ENCODE measurements at places on chromosomes 12 and 14.

DNA sequence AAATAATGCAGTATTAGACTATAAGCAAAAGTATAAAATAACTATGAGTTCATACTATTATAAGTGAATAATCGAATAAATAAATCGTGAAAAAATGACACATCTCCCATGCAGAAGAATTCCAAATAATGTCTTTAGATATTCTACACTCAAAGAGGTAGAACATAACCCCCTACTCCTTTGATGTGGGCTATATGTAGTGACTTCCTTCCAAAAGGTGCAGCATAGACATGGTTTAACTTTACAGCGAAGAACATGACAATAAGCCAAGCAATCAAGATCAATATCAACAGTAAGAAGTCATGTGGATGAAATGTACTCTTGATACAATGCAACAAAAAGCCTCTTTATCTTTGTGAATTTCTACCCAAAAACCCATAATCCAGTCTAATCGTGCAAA lies 46.0 kb upstream of the HIF1A start:
- no peak for DNase-seq

- DNase-seq = no peak
These were observed 5.6 kb downstream of the NAB2 start for GRCh38 chr12:57094208-57095160.

DNA sequence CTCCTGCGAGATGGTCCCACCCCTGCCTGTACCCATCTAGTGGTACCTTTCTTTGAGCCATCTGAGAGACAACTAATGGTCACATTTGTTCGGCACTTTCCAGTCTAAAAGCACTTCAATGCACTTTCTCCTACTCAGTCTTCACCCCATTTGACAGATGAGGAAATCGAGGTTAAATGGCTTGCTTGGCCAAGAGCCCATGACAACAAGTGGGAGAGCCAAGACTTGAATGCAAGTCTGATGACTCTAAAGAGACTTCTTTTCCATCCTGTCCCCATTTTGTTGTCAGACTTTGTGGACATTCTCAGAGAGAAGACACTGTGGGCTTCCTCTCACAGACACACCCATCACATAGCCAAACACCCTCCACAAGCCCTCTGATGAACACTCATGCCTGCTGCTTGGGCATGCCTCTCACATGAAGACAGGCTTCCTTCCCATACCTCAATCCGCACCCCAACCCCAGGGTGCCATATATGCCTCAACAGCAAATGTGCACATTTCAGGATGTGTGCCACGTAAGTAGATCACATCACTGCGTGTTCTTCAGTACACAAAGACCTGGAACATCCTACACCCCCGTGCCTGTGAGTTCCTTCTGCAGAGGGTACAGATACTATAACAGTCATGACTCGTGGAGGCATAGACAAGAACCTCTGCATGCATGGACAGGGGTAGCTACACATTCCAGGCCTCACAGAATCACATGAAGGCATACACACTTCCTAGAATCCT lies 805 bp downstream of the MYH7 start:
- DNase-seq = no peak

DNA sequence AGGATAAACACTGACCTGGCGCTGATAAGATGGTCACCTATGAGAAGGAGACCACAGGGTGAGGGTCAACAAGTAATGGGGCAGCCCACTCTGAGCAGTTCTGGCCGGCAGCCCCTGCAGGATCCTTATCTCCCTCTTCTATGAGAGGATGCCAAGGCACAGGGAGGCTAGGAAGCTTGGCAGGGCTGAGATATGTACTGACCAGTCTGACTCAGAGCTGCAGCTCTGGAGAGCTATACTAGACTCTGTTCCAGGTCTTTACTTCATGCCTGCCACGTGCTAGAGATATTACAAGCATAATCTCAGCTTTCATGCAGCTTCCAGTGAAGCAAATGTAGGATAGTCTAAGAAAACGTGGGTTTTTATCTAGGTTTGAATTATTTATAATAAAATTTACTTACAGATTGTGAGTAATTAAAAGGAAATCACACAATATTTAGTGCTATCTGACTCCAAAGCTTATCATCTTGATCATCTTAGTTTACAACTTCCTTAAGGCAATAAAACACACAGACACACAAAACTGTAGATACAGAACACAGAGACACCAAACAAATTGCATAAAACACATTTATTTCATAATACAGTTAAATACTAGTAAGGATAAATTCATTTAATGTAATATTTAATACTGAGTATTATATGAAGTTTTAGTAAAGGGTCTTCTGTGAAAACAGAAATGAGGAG lies 32.3 kb downstream of the GIT2 start:
- peak; percentile 35 for DNase-seq

DNA sequence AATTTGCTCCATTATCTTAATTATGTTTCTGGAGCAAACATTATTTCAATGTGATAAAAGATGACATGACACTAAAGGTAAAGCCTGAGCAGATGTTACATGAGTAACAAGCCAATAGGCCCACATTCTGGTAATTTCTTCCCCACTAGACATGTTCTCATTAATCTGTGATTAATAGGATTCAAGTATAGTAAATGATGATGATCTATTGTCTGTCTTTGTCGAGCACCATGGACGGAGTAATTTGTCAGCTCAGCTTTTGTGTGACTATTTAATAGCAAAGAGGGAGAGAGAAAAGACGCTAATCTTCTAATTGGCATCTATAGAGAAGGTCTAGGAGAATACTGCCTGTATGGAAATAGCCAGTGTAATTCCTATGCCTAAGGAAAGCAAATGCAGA lies 62.2 kb upstream of the INSM2 start:
- DNase-seq = no peak

- DNase-seq = no peak
These were observed 643.8 kb upstream of the ALG10B start for GRCh38 chr12:37672655-37673260.

- no peak for DNase-seq
These were observed 51.8 kb upstream of the LRTM2 start for GRCh38 chr12:1768615-1769014.

DNA sequence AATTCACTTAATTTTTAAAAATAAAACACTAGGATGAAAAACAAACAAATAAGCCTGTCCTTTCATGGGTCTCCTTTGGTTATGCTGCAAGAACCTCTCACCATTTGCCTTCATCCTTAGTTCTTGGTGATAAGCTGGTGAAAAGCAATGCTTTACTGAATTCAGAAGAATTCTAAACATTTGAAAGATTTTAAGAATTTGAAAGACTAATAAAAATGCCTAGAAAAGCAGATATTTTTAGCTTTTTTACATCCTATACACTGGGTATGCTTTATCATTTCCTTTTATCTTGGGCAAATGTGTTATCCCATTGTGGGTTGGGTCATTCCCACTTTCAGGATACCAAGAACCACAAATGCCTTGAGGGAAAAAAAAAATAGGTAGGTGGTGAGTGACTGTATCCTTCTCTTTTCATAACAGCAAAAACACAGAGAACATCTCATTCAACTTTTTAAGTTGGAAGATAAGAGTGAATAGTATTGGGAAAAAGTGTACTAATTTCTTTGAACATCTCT lies 197.1 kb upstream of the ABCD2 start:
- DNase-seq = no peak

- DNase-seq = no peak
These were observed 163.0 kb downstream of the ATP23 start for GRCh38 chr12:58104351-58104755.

- DNase-seq = no peak
These were observed 121.4 kb downstream of the AACS start for GRCh38 chr12:125186471-125187147.
